Mucosa of descending colon (tissue), 3 donors: ENCODE measurements at places on chromosomes 5 and 9.

DNA sequence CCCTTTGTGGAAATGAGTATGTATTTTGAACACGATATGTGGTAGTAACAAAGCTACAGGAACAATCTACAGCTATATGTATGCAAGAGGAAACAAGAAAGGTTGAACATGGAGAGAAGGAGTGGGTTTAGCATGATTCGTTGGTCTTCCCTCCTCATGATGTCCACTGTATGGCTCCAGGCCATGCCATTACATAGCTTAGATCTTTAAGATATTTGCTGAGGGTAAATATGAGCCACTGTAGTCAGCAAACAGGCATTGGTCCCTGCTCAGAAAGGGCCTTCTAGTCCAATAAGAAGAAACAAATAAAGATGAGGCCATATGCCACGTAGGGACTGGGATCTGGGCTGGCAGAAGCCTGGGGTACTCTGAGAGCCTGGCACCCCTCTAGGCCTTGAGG lies 543.2 kb upstream of the SGCD start:
- no peak for DNase-seq

- peak; percentile 77 for DNase-seq
Observed at GRCh38 chr9:35114840-35115628, 628 bp downstream of the ATOSB start.

DNA sequence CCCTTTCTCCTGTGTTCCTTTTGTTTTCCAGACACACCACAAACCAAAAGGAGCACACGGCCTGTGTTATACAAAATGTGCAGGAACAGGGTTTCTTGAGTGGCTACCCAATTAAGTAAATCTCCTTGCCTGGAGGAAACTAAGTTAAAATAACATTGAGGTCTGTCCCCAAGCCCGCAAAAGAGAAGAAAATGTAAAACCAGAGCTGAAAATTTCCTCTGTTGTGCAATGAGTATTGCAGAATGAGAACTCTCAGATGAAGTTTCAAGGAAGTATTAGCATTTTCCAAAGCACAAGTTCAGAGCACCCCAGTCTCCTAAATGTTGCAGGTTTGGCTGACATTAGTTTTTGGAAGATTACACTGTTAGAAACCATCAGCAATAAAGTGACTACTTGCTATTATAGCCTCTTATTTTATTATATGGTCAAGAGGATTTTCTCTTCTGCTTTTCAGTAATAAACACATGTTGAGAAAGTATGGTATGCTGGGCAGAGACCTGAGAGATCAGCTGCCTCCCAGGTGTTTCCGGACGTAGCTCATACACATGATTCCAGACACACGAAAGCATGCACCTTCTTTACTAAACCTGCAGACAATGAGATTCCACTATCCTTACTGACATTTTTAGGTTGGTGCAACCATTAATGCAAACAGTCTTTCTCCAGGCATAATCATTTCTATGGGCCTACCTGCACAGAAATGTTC lies 161.3 kb downstream of the SNCAIP start:
- no peak for DNase-seq

GRCh38 chr9:33177086-33177485 lies 9.9 kb upstream of the B4GALT1 start:
- no peak for DNase-seq

- DNase-seq, result no peak
Observed at GRCh38 chr5:123611406-123611709, 99.4 kb downstream of the CSNK1G3 start.

- peak; percentile 38 for DNase-seq
Observed at GRCh38 chr9:83304686-83305085, 233.5 kb downstream of the FRMD3 start.

DNA sequence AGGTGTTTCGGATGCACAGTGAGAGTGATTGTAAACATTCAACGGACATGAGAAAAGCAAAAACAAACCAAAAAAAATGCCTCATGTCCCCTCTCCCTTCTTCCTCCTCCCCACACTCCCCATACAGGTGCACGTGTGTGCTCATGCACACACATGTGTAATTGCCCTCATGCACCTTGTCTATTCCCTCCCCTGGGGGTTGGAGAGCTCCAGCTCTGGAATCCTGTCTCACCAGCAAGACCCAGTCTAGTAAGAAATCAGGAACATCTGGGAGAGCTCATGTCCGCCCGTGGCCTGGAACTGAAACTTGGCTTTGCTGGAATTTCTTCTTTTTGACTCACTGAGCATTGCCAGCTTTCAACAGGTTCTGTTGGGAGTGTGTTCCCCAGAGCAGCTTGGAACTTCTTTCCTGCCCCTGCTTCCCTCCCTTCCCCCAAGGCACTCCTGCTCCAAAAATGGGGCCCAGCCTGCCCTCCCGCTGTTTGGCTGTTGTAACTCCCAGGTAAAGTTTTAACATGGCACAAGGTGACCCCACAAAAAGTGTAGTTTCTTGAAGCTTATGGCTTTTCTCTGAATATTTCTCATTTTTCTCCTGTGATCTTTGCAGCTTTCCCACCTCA lies 190.1 kb downstream of the NR3C1 start:
- DNase-seq, result no peak

DNA sequence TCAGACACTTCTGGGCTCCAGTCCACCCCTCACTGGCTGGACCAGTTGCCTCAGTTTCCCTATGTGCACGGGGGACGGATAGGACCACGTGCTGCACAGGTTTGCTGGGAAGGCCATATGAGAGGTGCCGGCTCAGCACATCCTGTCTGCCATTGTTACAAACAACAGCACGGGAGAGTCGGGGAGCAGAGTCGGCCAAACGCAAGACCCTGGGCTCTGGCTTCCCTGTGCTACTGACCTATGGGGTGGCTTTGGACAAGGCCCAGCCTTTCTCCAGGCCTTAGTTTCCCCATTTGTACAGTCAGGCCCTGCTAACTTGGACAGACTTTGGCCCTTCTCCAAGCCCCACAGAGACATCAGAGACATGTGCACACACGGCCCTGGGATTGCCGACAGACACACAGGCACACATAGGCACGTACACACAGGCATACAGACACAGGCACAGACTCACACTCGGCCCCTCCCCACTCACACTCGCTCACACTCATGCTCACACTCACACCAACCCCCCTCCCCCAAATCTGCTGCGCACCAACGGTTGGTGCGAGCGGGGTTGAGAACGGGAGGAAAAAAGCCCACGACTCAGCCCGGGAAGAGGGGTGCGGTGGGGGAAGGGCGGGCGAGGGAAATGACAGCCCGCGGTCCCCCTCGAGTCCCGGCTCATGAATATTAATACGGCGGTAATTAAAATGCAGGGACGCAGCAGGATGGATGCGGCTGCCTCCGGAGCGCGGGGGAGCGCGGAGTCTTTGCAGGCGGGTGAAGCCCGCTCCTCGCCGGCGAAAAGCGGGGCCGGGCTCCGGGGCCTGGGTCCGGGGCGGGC lies 133.0 kb downstream of the C9orf50 start:
- DNase-seq, result peak; percentile 56

- no peak for DNase-seq
Observed at GRCh38 chr9:136021171-136021871, 60.1 kb upstream of the UBAC1 start.

GRCh38 chr5:110477911-110478310 lies 248.6 kb downstream of the TMEM232 start:
- no peak for DNase-seq

DNA sequence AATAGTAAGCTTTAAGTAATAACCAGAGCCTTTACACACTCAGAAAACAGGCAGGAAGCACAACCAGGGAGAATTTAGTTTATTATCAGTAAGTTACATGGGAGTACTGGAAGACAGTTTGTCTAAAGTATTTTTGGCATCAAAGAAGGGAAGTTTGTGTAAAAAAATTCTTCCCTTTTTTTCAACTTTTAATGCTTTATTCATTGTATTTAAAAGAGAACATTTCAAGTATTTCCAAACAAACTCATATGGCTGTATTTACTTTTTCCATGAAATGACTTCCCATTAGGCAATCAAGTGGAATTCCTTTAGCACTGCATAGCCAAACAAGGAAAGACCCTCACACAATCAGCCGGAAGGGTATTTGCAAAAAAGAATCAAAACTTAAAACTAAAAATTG lies 26.7 kb downstream of the RNF145 start:
- no peak for DNase-seq

DNA sequence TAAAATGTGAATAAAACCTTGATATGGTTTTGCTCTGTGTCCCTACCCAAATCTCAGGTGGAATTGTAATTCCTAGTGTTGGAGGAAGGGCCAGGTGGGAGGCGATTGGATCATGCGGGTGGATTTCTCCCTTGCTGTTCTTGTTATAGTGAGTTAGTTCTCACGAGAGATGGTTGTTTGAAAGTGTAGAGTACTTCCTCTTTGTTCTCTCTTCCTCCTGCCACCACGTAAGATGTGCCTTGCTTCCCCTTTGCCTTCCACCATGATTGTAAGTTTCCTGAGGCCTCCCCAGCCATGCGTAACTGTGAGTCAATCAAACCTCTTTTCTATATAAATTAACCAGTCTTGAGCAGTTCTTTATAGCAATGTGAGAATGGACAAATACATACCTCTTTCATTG lies 34.9 kb downstream of the TARS1 start:
- DNase-seq, result no peak

- no peak for DNase-seq
Observed at GRCh38 chr5:142129446-142130066, 21.0 kb downstream of the NDFIP1 start.

- DNase-seq, result no peak
Observed at GRCh38 chr9:93884808-93885207, 70.3 kb downstream of the BARX1 start.

GRCh38 chr5:160269017-160269416 lies 39.7 kb downstream of the FABP6 start:
- peak; percentile 73 for DNase-seq

DNA sequence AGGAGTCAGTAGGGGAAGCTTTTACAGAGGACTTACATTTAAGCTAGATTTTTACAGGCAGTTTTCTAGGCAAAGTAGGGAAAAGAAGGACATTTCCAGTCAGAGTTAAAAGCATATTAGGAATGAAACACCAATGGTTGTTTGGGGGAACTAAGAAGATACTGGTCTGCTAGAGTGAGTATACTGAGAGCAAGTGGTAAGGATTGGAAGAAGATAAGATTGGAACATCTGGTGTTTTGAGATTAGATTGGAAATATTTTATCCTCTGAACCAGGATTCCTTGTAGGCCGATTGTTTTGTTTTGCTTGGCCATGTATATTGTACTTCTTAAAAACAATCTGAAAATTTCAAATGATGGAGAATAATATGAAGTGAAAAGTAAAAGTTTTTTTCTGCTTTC lies 7.7 kb downstream of the FBXO38 start:
- no peak for DNase-seq

DNA sequence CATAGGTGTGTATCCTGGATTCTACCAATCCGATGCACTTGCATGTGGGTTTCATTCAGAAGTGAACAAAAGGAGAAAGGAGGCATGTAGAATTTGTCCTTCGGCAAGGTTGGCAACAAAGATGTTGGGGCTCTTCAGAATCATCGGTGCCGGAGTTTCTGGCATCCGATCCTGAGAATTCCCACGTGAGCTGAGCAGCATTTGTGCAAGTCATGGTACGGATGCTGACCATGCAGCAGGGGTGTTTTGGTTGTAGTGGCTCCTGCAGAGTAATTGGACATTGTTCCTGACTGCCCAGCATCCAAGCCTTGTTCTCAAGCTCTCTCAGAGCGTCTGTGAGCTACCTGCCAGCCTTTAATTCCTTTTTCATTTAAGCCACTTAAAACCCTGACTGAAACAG lies 19.0 kb upstream of the POC5 start:
- DNase-seq, result no peak

GRCh38 chr5:83516377-83516776 lies 44.8 kb downstream of the VCAN start:
- no peak for DNase-seq

DNA sequence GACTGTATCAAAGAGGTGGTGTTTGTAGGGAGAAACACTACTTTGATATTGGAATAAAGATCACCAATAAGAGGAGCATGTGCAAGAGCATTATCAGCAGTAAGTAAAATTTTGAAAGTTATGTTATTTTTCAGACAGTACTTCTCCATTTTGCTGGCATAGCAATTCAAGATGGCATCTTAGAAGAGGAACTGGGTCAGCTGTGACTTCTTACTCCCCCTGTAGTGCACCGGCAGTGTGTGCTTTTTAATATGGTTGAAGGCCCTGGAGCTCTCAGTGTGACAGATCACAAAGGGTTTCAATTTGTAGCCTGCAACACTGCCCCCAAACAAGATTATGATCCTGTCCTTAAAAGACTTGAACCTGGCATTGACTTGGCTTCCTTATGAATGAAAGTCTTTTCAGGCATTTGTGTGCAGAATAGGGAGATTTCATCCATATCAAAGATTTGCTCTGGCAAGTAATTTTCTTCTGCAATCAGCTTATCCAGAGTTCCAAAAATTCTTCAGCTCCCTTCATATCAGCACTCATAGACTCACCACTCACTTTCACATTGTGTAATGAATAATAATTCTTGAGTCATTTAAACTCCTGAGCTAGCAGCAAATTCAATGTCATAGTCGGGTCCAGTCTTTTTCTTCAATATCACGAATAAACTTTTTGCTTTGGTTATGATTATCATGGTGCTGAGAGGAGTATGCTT lies 105.7 kb upstream of the MAMDC2 start:
- no peak for DNase-seq

DNA sequence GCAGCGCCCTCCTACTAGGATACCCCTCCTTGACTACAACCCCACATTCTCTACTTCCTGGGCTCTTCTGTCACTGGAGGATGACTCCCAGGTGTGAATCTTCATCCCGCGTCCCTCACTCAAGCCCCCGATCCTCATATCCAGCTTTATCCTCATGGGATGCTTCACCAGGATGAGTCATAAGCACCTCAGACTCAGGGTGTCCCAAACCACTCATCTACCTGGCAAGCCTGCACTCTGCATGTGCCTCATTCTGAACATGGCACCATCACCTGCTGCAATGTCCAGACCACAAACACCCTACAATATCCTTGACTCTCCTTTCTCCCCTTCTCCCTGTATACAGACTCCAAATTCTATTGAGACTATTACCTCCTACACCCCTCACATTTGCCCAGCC lies 1.5 kb upstream of the TGFBI start:
- no peak for DNase-seq

DNA sequence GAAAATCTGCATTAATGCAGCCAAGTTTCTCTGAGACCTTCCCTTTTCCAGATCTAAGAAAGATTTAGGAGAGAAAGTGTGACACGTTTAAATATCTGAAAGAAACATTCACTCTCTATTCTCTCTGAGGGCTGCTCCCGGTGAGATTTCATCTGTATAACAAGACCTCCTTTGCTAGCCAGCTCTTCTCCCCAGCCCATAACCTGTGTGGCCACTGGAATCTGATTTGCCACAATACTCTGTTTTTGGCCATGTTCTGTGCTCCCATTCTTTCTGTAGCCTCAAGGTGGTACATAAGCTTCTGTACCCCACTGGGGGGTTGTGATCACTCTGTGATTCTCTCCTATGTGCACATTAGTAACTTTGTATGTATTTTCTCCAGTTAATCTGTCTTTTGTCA lies 291.0 kb upstream of the SEMA6A start:
- DNase-seq, result no peak
